Germinal center (tissue), 1 donor: ENCODE measurements at places on chromosomes 16 and 17.

GRCh38 chr16:85571813-85572619 is 41.1 kb upstream of the GSE1 start:
- peak; percentile 63 for DNase-seq

GRCh38 chr16:16148755-16149154 is 74.5 kb downstream of the ABCC6 start:
- DNase-seq = no peak

DNA sequence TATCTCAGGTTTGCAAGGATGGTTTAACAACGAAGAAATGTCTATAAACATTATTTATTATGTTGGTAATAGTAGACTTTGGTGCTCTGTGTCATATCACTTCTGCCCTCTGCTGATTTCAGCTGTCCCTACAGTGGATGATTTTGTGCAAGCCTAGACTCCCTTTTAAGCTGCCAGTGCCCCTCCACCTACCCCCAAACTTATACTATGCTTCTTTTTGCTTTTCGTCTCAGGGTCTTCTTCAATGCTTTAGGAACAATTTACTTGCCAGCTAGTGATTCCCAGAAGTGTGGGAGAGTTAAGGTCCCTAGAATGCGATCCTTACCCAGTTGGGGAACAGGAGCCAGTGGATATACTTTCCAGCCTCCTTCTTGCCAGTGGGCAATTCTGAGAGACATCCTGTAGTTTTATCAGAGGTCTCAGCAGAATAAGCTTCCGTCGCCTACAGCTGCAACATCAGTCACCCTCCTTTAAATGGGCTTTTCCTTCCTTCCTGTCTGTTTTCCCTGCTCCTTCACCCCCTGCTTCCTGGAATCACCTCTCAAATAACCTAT is 4.1 kb downstream of the ICAM2 start:
- DNase-seq = no peak

GRCh38 chr17:16953841-16954240 is 18.1 kb downstream of the TNFRSF13B start:
- DNase-seq = no peak

DNA sequence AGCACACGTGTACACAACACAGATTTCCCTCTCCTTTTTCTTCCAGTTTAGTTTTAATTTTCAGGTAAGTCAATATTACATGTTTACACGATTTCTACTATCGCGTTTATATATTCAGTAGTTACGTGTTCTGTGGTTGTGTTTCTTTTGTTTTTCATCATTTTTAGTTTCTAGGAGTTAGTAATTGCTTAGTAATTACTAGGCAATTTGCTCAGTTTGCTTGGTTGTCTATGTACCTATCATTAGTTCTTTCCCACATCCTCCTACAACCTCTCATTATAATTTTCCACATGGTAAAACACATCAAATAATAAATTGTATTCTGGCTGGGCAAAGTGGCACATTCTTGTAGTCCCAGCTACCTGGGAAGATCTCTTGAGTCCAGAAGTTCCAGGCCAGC is 24.6 kb upstream of the GUCY2D start:
- DNase-seq = no peak

- DNase-seq = no peak
Measured at GRCh38 chr17:57625957-57626356, 119.1 kb downstream of the CCDC182 start.

DNA sequence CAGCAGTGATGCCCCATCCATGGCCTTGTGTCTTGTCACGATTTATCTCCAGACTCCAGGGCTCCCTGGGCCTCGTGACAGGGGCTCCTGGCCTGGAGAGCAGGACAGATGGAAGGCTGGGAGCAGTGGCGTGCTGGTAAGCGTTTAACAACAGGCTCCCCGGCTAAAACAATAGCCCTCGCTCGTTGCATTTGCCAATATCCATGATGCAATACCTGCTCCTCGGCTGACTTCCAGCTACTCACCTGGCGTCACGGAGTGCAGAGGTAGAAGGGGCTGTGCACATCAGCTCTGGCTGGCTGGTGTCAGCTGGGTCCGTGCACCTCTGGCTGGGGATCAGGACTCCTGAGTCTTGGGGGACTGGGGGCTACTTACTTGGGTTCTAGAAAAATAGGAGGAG is 1.5 kb upstream of the BICDL2 start:
- DNase-seq = no peak

- DNase-seq = no peak
Measured at GRCh38 chr17:49241692-49242397, 11.3 kb upstream of the PHOSPHO1 start.

- no peak for DNase-seq
Measured at GRCh38 chr17:50865868-50866260, 290 bp downstream of the TOB1 start.

- DNase-seq = no peak
Measured at GRCh38 chr17:50279181-50279526, 4.9 kb downstream of the TMEM92 start.

GRCh38 chr16:88306860-88307545 is 75.8 kb upstream of the ZNF469 start:
- DNase-seq = no peak

DNA sequence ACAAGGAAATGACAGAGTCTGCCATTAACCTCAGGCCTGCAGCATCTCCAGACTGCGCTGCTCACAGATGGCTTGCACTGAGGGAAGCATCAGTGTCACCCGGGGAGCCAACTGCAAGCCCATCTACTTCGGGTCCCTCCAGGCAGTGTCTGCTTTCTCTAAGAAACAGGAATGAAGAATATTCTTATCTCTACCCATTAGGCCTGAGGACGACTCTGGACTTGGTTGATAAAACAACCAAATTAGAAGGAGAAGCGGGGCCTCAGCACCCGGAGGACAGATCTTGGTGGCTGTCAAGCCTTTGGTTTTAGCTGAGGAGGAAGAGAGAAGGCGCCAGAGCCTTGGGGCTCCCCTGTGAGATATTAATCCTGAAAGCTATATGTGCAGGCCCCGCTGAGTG is 19.5 kb upstream of the MGAT5B start:
- DNase-seq = no peak

- DNase-seq = no peak
Measured at GRCh38 chr16:2292221-2292620, 24.3 kb upstream of the RNPS1 start.

GRCh38 chr16:590815-591200 is 942 bp downstream of the RAB40C start:
- DNase-seq = no peak

- peak; percentile 94 for DNase-seq
Measured at GRCh38 chr17:16584273-16584995, 15.4 kb upstream of the ZNF287 start.

- DNase-seq = no peak
Measured at GRCh38 chr16:13150181-13150885, 248.9 kb downstream of the SHISA9 start.

- peak; percentile 70 for DNase-seq
Measured at GRCh38 chr16:48687421-48688038, 77.5 kb upstream of the N4BP1 start.

- no peak for DNase-seq
Measured at GRCh38 chr17:49926886-49927285, 42.1 kb upstream of the DLX4 start.

GRCh38 chr17:9987779-9988585 is 82.9 kb upstream of the RCVRN start:
- peak; percentile 68 for DNase-seq

GRCh38 chr16:77686385-77686784 is 35.9 kb upstream of the NUDT7 start:
- no peak for DNase-seq

DNA sequence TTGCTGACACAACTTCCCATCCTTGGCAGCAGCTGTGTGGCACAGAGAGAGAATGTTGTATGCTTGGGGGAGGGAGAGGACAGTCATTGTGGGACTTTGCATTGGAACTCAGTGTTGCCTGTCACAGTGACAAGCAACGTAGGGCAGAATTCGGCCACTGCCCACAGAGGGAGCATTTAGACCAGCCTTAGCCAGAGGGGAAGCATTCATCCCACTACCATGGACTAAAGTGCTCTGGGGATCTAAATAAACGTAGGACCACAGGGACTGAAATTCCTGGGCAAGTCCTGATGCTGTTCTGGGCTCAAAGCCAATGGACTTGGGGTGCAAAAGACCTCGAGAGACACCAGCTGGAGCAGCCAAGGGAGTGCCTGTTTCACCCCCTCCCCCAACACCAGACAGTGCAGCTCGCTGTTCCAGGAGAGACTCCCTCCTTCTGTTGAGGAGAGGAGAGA is 44.9 kb downstream of the ABCA8 start:
- DNase-seq = no peak

DNA sequence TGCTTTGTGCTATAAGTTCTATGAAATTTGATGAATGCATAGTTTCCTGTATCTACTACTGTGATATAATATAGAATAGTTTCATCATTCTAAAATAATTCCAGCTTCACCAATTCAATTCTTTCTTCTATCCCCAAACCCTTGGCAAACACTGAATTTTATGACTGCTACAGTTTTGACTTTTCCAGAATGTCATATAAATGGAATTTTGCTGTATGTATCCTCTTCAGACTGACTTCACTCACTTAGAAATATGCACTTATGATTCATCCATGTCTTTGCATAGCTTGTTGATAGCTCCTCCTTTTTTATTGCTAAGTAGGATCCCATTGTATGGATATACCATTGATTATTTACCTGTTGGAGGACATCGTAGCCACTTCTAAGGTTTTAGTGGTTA is 89.1 kb upstream of the HS3ST3A1 start:
- no peak for DNase-seq

DNA sequence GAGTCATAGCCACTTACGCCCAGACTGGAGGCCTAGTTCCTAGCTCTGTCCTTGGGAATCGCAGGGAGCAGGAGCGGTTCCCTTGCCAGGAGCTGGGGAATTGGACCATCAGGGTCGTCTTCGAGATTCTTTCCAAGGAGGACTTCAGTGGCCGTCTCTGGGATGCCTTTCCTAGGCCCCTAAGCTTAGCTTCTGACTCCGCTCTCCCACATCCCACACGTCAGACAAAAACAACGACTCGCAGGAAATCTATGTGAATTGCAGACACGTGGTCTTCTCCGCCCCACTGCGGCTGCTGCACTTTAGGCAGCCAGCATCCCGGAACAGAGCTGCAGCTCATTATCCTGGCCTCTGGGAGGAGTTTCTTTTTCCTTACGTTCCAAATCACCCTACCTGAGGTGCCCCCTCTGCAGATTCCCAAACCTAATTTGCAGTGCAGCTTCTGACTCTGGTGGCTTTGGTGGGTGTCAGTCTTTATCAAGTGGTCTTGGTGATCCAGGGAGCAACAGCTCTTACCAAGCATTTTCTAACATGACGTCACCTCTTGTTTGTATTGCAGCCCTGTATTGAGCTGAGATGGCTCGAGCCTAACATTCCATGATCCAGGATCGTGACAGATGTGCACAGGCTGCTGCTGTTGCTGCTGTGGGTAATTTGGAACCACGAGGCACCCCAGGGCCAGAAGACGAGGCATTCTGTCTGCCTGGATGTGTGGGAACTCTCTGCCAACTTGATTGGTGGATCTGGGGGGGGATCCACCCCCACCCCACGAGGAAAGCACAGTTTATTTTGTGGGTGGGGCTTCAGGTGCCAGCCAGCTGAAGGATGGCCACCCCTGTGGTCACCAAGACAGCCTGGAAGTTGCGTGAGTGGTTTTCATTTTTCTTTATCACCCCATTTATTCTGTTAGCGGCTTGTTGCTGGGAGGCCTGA is 1.1 kb downstream of the KATNB1 start:
- peak; percentile 19 for DNase-seq

- no peak for DNase-seq
Measured at GRCh38 chr17:72609501-72609900, 483.0 kb downstream of the SLC39A11 start.

DNA sequence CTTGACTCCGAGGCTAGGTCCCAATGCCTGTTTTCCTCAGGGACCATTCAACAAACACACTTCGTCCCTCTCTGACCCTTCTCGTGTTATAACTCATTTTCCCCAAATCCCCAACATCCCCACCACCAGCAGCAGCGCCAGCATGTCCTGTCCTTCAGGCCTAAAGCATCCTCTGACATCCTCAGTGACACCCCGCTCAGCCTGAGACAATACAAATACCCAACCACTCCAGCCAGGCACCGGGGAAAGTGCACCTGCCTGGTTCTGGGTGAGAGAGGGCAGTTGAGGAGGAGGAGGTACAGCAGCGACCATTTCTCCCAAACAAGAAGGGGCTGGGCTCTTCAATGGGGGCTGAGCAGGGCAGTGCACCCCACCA is 4.7 kb downstream of the MNT start:
- DNase-seq = no peak

- no peak for DNase-seq
Measured at GRCh38 chr16:4315186-4316107, at the start of gene GLIS2. TSS of gene GLIS2 (plus strand) at chr16:4316067. CDS start at chr16:4332281, 16,214 bp downstream.

- no peak for DNase-seq
Measured at GRCh38 chr16:3022208-3022683, 1.5 kb downstream of the HCFC1R1 start.

GRCh38 chr17:27241346-27241946 is 52.5 kb upstream of the WSB1 start:
- no peak for DNase-seq

GRCh38 chr16:13148836-13149235 is 247.4 kb downstream of the SHISA9 start:
- no peak for DNase-seq

DNA sequence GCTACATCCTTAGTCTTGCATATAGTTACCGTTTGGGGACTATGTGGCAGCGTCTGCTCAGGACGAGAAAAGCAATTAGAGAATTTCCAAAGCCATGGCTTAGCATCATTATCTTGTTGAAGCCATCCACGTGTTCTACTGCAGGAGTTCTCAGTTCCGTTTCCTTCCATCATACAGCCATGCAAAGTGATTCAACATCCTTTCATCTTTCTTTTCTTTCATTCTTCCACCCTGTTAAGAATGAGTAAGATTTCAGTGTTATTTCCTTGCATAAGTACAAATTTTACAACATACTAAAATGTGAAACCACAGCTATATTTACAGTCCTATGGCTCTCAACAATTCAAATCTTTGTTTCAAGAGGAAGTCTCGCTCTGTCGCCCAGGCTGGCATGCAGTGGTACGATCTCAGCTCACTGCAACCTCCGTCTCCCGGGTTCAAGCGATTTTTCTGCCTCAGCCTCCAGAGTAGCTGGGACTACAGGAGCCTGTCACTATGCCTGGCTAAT is 3.8 kb downstream of the MARF1 start:
- DNase-seq = peak; percentile 38

DNA sequence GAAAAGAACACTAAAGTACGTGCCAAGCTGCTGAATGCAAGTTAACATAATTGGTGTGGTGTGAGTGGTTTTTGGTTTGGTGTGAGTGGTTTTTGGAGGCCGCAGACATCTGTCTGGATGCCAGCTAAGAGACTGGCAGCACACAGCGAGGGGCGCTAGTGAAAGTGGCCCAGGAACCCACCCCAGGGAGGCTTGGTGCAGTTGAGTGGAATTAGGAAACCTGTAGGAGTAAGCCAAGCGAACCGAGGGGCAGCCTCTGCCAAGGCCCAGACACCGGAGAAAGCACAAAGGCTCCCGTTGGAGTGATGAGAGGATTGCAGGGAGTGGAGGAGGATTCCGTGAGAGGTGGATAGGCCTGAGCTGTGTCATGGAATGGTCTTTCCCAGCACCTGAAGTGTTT is 24.6 kb upstream of the SLC5A11 start:
- DNase-seq = no peak
